ENCODE measurements at places on chromosomes 7 and 10.

GRCh38 chr10:122085423-122085911, 96.5 kb downstream of the TACC2 start:
- DNase-seq = no peak

DNA sequence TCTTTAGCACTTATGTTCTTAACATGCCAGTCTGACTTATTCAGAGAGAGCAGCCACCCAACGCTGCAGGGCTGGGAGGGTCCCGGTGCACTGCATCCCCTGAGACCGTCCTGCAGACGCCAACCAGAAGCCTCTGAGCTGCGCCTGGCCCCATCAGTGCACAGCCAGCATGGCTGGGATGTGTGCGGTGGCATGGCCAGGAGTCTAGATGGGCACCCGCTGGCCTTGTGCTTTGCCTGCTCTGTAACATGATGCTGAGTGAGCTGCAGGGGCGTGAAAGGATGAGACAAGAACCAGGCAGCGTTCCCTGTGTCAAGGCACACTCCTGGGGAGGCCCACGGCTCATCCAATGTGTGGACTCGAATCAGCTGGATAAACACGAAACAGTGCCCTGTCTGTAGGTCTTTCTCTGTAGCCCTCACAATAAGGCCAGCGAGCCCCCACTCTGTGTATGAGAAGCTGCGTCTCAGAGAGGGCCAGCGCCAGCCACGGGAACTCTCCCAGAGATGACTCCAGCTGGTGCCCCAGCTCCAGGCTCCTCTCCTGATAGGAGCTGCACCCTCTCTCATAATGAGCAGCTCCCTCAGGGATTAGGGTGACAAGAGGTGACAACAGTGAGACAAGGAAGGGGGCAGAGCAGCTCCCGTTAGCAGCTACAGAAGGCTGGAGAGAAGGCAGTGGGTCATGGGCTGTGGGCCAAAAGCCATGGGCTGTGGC, 96.8 kb downstream of the TNS3 start:
- peak; percentile 68 for DNase-seq

GRCh38 chr7:116876664-116877442, 14.5 kb downstream of the CAPZA2 start:
- peak; percentile 79 for DNase-seq

DNA sequence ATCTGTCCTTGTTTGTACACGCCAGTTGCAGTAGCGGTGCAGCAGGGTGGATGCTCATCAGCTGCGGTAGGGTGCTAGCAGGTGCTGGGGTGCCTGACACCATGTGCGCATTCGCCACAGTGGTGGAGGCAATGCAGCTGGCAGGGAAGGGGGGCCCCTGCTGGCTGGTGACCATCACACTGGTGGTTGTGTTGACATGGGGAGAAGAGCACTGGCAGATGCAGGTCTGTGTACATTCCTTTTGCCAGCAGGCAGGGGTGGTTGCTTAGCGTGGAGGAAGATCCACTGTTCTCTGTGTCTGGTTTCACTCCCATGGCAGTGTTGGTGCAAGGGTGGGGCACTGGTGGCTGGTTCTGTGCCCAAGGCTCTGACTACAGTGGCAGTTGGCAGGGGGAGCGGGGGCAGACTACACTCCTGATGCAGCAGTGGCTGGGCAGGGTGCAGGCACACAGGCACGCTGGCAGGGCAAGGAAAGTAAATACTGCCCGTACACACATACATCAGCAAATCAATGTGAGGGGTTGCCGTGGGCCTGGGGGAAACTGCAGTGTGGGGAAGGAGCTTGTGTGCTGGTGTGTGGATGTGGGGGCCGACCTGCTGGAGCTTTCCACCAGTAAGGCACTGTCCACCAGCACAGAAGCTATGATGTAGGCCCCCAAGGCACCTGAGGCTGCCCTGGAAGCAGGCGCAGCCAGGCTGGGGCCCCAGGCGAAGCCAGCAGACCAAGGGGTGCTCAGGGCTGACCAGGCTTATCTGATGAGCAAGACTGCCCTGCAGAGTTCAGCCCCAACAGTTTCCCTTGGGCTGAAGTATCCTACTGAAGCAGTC, 87.2 kb upstream of the UNC5B start:
- DNase-seq = peak; percentile 27

DNA sequence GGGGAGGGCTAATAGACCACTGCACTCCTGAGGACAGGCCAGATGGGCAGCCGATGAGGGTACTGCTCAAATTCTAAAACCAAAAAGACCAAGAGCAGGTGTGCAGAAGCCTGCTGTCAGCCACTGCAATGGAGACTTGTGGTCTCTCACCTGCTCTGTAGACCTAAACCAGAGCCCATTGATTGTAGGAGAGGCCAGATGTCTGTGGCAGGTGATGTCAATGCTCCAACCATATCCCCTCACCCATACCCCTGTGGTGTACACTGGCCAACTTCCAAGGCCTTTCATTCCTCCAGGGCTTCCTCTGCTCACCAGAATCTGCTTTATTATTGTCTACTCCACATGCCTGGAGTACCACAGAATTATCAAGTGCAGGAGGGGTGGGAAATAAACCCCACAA, 116.9 kb upstream of the CHST15 start:
- no peak for DNase-seq

DNA sequence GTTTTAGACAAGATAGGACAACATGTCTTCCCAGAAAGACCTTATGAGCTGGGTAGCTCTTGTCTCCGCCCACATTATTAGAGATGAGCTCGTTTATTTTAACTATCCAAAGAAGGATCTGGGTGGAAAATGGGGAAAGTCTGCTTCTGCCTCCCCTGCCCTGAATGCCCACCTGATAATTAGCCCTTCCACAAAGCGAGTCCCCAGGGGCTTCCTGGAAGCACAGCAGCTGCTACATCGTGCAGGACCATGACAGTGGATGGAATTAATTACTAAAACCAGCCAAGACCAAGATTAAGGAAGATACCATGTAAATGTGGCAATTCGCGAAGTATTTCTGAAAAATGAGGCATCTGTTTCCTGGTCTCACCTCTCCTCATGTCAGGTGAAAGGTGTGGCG, 374.4 kb downstream of the PAXIP1 start:
- DNase-seq = no peak

GRCh38 chr10:117550076-117550475, 7.5 kb downstream of the EMX2 start:
- DNase-seq = no peak

Data from heart left ventricle (tissue), 16 donors.